Fibroblast of upper back skin (primary cell): ENCODE measurements at places on chromosomes 4 and X.

DNA sequence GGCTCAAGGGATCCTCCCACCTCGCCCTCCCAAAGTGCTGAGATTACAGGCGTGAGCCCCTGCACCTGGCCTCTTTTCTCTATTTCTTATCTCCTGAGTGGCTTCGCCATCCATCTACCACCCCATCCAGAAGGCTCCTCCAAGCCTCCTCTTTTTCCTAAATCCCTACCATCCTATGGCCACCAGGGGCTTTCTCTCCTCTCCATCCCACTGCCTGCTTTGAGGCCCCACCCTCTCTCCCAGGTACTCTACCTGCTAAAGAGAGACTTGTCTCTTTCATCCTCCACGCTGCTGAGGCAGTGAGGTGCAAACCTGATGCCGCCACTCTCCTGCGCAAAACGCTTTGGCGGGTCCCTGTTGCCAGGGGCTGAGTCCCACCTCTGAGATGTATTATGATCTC lies 7.0 kb downstream of the RS1 start:
- DNase-seq = no peak

- no peak for DNase-seq
Measured at GRCh38 chr4:37978248-37978924, 18.2 kb downstream of the PTTG2 start.

GRCh38 chrX:129577473-129577872 lies 37.4 kb downstream of the OCRL start:
- DNase-seq = peak; percentile 82

DNA sequence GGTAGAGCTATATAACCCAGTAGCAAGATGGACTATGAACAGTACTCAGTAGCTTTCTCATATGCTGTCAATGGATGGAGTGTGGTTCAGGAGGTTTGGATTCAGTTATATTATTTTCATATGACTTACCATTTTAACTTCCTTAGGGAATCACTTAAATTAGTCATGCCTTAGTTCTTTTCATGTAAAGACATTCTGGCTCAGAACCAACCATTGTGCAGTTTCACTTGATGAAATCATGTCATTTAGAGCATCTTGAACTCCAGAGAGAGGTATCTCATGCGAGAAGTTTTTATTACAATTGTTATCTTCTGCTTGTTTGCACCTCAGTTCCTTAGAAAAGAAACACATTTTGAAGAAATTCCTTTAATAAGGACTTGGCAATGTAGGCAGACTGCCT lies 55.8 kb downstream of the IL1RAPL2 start:
- DNase-seq = no peak

DNA sequence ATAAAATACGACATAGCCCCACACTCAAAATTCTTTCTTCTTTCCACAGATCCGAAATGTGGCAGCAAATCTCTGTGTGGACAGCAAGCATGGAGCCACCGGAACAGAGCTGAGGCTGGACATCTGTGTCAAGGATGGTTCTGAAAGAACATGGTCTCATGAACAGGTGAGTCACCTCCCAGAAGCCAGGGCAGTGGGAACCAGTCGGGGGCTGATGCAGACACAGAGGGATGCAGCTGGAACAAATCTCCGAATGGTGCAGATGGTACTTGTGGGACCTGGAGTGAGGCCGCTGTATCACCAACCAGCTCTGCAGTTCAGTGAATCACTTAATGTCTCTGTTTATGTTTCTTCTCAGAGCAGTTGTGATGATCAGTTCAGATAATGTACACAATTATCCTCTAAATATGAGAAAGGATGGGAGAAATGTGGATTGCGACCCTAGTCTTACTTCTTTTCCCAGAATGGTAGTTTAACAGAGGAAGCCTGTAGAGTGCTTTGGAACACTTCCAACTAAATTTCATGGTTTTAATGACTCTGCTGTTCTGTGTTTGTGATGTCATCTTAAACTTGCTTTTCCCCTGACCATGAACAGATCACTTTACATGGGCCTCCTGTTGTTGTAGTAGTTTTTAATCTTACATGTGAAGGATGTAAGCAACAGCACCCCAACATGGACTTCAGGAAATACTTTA lies 159.3 kb upstream of the GALNT7 start:
- peak; percentile 19 for DNase-seq

DNA sequence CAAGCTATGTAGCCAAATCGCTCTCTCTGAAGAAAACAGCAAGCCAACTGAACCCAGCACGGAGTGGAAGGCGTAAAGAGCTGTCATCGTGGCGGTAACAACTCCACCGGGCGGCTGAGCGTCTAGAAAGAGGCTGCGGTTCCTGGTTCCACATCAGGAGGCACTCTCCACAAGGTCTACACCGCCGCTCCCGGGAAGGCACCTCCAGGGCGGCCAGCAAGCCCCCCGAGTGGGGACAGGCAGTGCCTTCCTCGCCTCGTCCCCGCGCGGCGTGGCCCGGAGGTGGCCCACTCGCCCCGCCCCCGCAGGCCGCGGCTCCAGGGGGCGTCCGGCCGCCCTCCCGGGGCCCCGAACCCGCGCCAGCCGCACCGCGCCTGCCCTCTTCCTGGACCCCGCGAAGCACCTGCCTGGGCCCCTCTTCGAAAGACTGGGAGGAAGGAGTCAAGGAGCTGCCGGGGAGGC lies 755 bp downstream of the KLHL8 start:
- DNase-seq = peak; percentile 34

DNA sequence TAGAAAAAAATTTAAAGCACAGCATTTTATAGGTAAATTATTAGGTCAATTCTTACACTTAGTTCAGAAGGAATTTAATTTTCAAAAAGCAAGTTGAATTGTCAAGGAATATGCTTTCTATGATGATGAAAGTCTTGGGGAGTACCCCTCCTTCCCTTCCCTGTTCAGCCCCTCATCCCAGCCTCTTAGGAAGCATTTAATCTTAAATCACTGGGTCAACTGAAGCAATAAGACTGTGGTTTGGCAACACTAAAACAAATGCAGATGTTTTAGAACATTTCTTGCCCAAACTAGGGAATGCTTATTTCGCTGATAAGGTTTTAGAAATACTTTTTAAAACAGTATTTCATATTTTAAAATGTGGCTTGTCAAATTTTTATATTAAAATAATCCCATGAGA lies 19.1 kb upstream of the ARSJ start:
- peak; percentile 59 for DNase-seq

DNA sequence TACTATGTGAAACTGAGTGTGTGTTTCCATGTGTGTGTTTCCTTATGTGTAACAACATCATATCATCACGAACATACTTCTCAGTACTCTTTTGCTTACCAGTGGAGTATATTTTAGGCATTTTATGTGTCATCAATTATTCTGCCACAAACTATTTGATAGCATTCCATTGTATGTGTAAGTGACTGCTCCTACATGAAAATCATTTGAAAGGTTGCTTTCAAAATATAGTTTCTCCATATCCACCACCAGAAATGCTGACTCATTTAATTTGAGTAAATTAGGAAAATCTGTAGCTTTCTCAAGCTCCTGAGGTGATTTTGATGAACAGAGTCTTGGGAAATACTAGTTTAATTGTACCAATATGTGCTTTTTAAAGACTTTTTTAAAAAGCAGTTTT lies 376.2 kb downstream of the PCDH18 start:
- peak; percentile 95 for DNase-seq

- DNase-seq = peak; percentile 28
Measured at GRCh38 chrX:19440713-19441112, 74.6 kb downstream of the MAP3K15 start.

DNA sequence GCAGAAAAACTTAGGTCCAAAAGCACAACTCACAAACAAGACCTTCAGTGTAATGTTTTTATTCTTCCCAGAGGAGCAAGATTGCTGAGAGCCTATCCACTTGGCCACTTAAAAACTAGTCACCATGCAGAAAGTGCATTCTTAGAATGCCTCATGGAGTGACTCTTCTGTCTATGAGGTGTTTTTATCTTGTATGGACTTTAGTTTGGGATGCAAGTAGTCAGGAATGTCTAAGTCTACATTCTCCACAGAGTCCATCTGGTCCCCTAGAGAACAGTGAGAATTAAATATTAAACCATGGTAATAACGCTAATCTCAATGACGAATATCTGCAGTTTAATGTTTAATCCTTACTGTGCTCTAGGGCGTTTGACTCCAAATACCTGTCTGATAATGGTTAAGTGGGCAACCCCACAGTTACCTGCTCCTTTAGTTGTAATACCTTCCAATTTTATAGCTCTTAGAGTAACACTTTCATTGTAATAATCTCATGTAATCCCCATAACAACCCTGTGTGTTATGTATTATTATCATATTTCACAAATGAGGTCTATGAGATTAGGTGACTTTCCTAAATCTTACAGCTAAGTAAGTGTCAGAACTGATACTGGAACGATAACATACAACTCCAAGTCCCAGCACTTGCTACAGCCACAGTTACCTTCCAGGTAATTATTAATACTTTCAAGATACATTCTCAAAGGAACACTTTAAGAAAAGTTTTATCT lies 235.6 kb upstream of the JADE1 start:
- DNase-seq = peak; percentile 96

- no peak for DNase-seq
Measured at GRCh38 chr4:153421941-153422340, 44.2 kb upstream of the TMEM131L start.

DNA sequence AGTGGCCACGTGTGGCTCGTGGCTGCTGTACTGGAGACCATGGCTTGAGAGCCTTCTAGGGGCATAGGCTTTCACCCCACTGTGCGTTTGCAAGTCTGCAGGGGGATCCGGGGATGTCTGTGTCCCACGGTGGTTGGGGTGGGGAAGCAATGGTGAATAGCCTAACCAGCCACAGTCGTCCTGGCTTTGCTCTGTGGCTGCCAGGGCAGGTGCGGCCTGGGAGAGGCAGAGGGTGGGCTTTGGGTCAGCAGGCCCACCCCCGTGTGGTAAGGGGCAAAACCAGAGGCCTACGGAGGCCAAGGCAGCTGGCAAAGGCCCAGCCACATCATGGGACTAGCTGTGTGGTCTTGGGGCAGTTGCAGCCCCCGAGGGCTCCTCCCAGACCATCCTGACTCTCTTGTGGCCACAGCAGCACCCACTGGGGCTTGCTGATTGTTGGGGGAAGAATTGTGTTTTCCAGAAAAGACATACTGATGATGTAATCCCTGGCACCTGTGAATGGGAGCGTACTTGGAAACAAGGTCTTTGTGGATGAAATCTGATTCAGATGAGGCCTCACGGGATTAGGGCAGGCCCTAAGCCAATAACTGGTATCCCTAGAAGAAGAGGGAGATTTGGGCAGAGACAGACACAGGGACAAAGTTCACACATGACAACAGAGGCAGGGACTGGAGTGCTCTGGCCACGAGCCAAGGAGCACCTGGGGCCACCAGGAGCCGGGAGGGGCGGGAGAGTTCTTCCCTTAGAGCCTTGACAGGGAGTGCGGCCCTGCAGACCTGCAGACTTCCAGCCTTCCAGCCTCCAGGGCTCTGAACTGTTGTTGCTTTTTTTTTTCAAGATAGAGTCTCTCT lies 2.9 kb downstream of the CPZ start:
- DNase-seq = no peak

DNA sequence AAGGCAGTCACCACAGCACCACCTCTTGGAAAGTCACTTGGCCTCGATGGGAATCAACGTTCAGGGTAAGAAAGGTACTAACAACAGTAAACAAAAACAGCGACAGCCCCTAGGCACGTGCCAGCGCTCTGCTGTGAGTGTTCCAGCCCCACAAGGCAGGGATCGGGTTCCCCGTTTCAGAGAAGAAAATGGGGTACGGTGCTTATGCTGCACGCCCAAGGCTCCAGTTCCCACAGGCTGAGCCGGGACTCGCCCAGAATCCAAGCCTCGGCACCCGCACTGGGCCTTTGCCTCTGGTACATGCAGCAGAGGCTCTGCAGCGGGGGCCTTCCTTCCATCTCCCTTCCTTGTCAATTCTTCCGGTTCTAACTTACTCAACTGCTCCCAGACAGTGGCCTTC lies 37.3 kb downstream of the WDR1 start:
- DNase-seq = no peak

DNA sequence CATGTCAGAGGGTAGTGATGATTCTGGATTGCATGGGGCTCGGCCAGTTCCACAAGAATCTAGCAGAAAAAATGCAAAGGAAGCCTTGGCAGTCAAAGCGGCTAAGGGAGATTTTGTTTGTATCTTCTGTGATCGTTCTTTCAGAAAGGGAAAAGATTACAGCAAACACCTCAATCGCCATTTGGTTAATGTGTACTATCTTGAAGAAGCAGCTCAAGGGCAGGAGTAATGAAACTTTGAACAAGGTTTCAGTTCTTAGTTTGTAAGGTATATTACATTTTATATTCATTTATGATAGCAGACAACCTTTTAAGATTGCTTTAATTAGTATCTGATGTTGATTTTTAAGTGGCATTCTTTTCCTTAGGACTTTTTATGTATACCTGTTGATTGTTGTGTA lies 24.2 kb downstream of the REST start:
- DNase-seq = no peak

DNA sequence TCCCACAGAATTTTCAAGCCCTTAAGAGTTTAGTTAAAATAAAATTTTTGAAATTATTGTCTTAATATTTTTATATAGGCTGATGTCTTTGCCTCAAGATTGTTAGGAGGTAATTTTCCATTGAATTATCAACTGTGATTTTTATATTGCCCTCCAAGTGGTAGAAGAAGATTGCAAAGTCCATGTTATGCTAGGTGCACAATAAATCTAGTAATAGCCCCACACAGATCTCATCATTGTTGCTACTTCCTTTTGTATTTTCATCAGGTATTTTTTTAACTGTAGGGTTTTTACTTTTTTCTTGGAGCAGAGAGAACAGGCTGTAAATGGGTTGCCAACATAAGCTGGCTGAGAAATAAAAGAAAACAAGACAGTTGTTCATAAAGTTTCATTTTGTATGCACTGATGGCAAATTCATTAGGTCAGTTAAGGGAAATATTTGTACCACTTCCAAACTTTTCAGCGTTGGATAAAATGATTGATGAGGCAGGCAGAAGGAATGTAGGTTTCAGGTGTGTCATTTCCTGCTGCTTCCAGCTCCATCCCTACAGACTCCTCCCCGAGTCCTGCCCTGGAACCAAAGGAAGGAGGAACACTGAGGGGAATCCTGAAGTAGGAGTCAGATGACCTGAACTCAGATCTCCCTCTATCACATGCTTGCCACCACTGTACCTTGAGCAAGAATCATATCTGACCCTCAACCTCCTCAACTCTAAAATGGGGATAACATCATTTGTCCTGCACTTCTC lies 105.5 kb downstream of the PRRG1 start:
- DNase-seq = peak; percentile 65

DNA sequence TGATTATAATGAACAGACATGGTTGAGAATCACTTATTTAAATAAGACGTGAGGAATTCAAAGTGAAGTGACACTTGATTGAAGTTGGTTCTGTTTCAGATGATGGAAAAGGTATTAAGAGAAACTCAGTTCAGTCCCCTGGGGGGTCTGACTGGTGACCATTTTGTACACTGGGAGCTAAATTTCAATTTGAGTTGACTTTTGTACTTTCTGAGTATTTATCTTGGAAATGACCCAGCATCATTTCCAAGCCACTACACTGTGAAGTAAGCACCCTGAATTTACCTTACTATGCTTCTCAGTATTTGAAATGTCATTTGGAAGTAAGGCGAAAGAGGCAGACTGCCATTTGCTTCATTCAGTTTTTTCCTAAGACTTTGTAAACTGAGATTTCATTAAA lies 73.4 kb downstream of the CNOT6L start:
- DNase-seq = no peak

DNA sequence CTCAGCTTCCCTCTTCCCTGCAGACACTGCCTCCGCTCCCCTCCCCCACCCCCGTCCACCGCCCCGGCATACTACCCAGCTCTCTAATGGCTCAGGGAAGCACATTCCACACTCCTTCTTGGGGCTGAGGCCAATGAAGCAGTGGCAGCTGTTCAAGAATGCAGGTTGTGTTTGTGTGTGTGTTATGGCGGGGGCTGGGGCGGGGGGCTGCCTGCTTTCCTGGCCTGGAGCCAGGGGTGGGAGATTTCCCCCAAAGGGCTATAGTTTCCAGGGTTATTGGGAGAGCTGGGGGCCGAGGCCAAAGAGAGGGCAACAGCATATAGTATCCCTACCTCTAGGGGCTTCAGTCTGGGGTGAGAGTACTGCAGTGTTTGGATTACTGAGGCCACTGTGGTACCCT lies 149.4 kb downstream of the EFNB1 start:
- DNase-seq = peak; percentile 86
